Right ventricle myocardium superior (tissue), 1 donor: ENCODE measurements at places on chromosomes 4 and X. TPM values are rescaled to one million over a fixed set of nuclear protein-coding genes. Genes with fewer than 3 reads are reported as not detected.

GRCh38 chr4:27020603-27021002, 160.0 kb downstream of the STIM2 start:
- no peak for DNase-seq

- DNase-seq = no peak
These were observed 222.2 kb downstream of the KCNIP4 start for GRCh38 chr4:21726255-21726815.

- DNase-seq = no peak
These were observed 558.8 kb downstream of the MID1IP1 start for GRCh38 chrX:39360101-39360500.

- DNase-seq = no peak
These were observed 90.9 kb downstream of the COMMD8 start for GRCh38 chr4:47372561-47372960.

Gene REPS2
- 11.3 TPM for total RNA-seq
